Activated CD4-positive, alpha-beta T cell treated with anti-CD3 and anti-CD28 coated beads, Interleukin-2, amount 50 U/mL, for 4 hours (primary cell): ENCODE measurements at places on chromosomes 2 and 18.

- no peak for DNase-seq
Observed at GRCh38 chr2:235709969-235710879, 216.4 kb downstream of the AGAP1 start.

GRCh38 chr2:2808551-2809058, 477.5 kb upstream of the MYT1L start:
- DNase-seq = no peak

DNA sequence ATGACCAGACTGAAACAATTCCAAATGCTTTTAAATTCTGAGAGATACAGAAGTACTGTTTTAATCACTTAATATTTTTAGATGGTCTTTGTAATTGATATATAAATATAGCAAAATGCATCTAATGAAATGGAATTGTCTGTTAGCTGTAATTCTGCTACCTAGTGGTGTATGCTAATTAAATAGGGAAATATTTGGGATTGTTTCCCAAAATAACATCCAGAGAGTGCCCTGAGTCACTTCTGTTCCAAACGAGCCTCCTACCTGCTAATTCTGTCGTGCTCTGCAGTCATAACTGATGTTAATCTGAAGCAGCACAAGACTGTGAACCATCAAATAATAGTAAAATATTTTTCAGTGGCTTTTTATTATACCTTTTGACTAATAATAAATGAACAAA, 71.4 kb upstream of the NOSTRIN start:
- DNase-seq = no peak

- DNase-seq = no peak
Observed at GRCh38 chr2:234533626-234534025, 36.7 kb upstream of the ARL4C start.

DNA sequence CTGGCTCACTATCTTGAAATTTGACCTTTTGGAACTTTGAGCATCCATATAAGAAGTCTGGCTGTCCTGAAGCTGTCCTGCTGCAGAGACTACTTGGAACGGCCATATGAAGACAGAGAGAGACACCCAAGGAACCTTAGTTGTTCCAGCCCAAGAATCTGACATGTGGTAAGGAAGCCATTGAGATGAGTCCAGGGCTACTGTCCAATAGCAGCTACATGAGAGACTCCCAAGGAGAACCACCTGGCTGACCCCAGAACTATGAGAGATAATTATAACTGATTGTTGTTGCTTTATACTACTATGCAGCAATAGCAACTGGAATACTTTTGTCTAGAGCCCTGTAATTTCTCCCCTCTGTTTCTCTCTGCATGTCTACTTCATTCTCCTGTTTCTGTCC, 234.3 kb upstream of the TANK start:
- no peak for DNase-seq

- DNase-seq = no peak
Observed at GRCh38 chr18:6874315-6874714, 144.8 kb downstream of the ARHGAP28 start.

GRCh38 chr18:61870151-61870550, 22.7 kb downstream of the RNF152 start:
- DNase-seq = no peak
